ENCODE measurements at places on chromosomes 3 and 15. TPM values are rescaled to one million over a fixed set of nuclear protein-coding genes. Genes with fewer than 3 reads are reported as not detected.

The EEF1AKMT4 gene
- not detected for total RNA-seq

The WDR72 gene
- 5.1 TPM for total RNA-seq

The COL6A5 gene
- 3.6 TPM for total RNA-seq

The ATP1B3 gene
- total RNA-seq, result 34.7 TPM

The LRRC15 gene
- 5.1 TPM for total RNA-seq

- DNase-seq, result no peak
Observed at GRCh38 chr3:13111173-13111872, 38.1 kb upstream of the IQSEC1 start.

DNA sequence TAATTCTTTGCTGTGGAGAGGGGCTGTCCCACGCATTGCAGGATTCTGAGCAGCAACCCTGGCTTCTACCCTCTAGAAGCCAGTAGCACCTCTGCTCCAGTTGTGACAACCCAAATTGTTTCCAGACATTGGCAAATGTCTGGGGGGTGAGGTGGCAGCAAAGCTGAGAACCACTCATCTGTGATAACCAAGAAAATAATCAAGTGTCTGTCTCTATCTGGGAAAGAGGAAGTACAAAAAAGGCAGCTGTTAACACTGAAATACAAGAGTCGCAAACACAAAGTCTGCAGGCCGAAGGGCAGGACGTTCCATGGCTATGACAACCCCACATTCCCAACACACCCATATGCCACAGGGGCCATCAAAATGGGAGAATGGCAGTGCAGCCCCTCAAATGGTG lies 42.2 kb upstream of the GNB5 start:
- no peak for DNase-seq

DNA sequence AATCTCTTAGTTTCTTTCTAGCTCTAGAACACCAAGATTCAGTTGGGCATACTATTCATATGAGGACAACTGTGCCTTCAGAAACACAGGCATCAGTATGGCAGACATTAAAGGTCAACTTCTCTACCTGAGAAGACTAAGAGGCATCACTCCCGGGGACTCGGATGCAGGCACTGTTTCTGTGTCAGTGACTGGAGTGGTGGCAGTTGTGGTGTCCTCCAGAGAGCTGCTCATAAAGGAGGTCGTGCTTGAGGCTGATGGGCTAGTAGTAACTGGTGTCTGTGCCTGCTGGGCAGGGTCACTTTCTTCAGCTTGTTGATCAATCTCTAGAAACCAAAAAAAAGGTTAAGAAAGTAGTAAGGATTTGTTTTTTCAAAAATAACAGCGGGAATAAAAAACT lies 75.2 kb downstream of the FBXL22 start:
- no peak for DNase-seq

GRCh38 chr3:157089455-157090221 lies 70.3 kb downstream of the CCNL1 start:
- peak; percentile 97 for DNase-seq

- no peak for DNase-seq
Observed at GRCh38 chr3:196378146-196378841, 40.1 kb upstream of the TM4SF19 start.

DNA sequence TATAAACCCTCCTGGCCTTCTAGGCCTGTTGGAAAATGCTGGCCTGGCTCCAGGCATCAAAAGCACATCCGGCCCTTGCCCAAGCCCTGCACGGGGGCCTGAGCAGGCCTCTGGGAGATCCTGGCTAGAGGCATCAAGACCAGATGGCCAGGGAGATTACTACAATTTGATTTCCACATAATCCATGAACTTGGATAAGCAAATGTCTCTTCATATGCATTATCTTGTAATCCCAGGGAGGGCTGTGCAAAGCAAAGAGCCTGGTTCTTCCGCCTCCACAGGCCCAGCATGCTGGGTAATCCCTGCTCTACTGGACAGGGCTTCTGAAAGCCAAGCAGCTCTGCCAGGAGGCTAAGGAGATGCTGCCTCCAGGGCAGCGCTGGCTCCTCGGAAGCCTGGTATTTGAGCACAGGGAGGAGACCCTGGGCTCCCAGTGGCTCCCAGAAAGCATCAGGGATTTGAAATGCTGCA lies 18.2 kb downstream of the MRPL46 start:
- DNase-seq, result peak; percentile 91

- DNase-seq, result no peak
Observed at GRCh38 chr3:148796799-148797198, 30.8 kb upstream of the CPB1 start.

DNA sequence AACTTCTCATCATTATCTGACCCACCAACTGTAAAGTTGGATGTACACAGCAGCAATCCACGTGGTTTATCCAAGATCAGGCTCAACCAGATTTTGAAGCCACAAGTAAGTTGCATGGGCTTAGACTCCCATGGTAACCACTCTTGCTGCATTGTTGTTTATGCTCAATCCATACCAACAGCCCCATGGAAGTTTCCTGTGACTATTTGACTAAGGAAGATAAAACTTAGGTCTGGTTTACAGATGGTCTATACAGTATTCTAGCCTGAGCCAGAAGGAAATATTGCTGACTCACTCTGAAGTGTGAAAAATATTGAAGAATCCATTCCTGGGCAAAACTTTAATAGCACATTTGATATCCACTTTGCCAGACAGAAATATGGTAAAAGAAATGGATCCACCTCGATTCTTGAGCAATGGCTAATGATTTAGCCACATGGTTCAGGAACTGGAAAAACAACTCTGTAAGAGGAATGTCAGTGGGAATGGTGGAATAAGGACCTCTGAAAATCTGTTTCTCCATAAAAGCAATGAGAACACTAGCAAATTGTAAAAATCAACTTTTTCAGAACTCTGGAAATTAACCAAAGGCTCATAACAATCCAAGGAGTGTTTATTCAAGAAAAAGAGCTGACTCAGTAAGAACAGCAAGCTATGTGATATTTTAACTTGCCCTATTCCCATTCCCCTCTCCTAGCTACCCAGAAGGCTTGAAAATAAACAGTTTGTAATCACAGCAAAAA lies 162.9 kb upstream of the STT3B start:
- no peak for DNase-seq

DNA sequence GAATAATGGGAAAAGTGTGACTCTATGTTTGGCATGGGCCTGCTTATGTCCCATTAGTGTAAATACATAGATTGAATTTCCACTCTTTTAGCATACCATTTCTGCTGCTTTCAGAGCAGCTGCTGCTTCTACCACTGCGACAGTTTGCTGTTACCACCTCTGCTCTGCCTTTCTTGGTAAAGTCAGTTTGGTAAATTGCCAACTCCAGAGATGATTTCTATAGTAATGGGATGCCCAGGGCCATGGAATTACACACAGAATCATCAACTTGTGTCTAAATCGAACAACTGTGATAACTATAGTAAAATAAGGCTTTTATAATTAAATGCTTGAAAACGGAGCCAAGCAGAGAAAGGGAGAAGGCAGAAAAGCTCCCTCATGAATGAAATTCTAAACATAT lies 168.4 kb upstream of the VEPH1 start:
- peak; percentile 32 for DNase-seq

GRCh38 chr15:81273200-81273599 lies 50.7 kb downstream of the STARD5 start:
- no peak for DNase-seq

- DNase-seq, result no peak
Observed at GRCh38 chr3:185831195-185831594, 6.4 kb upstream of the IGF2BP2 start.

- peak; percentile 46 for DNase-seq
Observed at GRCh38 chr15:70152070-70152480, 54.4 kb upstream of the TLE3 start.

- peak; percentile 70 for DNase-seq
Observed at GRCh38 chr3:62011666-62012065, 361.7 kb downstream of the FEZF2 start.

DNA sequence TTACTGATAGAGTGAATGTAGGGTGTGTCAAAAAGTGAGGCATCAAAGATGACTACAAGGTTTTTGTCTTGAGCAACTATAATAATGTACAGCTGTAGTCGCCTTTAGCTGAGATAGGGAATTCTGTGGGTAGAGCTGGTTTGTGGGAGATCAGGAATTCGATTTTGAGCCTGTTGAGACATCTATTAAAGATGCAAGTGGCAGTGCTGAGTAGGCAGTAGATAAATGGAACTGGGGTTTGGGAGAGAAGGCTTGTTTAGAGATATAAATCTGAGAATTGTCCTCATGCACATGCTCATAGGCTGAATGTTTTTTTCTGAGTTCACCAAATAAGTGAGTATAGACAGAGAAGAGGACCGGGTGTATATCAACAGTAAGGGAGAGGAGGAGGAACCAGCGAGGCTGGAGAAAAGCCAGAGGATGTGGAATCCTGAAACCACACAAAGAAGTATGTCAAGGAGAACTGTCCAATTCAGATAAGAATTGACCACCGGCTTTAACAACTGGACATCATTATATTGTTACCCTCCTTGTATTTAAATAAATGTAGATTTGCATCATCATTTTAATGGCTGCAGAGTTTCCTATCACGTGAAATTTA lies 146.0 kb upstream of the TNIK start:
- no peak for DNase-seq

DNA sequence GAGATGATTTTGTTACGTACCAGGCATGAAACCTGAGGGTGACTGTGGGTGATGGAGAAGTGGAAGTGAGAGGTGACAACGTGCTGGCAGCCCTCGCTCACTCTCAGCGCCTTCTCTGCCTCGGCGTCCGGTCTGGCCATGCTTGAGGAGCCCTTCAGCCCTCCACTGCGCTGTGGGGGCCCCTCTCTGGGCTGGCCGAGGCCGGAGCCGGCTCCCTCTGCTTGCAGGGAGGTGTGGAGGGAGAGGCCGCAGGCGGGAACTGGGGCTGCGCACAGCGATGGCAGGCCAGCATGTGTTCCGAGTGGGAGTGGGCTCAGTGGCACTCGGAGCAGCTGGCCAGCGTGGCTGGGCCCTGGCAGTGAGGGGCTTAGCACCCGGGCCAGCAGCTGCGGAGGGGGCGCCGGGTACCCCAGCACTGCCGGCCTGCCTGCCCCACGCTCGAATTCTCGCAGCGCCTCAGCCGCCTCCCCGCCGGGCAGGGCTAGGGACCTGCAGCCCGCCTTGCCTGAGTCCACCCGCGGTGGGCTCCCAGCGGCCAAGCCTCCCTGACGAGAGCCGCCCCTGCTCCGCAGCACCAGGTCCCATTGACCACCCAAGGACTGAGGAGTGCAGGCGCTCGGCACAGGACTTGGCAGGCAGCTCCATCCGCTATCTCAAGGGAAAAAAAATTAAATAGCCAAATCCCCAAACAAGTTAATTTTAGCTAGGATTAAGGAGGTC lies 29.7 kb upstream of the MYRIP start:
- DNase-seq, result no peak

- no peak for DNase-seq
Observed at GRCh38 chr15:87269566-87269965, 987.0 kb downstream of the NTRK3 start.

DNA sequence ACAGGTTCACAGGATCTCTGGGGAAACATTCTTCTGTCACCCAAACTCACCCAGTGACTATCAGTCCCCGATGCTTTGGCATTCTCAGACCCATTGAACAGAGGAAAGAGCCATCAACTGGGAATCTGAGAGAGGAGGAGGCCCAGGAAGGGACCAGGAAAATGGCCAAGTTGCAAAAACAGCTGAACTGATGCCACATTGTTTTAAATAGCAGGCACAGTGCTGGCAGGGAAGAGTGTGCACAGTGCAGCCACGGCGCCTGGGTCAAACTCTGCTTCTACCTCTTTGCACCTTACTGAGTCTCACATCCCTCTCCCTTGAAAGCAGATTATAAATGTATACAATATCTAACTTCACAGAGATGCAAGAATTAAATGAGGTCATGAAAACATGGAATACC lies 66.4 kb downstream of the SRGAP3 start:
- DNase-seq, result peak; percentile 40

Measured in umbilical cord (tissue), 2 donors.